ENCODE measurements at places on chromosomes 1 and 21. TPM values are rescaled to one million over a fixed set of nuclear protein-coding genes. Genes with fewer than 3 reads are reported as not detected.

DENND1B gene
- 12.6 TPM for total RNA-seq

IFI44 gene
- 55.4 TPM for total RNA-seq

RXRG gene
- total RNA-seq: 0.16 TPM

OR2T35 gene
- not detected for total RNA-seq

MATN1 gene
- 0.43 TPM for total RNA-seq

FOXD2 gene
- 0.07 TPM for total RNA-seq

GRCh38 chr1:155329980-155330598 lies 9.4 kb downstream of the RUSC1 start:
- H3K4me3 ChIP-seq: no peak overlapping the region
- no peak overlapping the region for H3K27ac ChIP-seq
- no peak for DNase-seq
- peaks cover 19% of the 10 kb centered on the region for H3K36me3 ChIP-seq

- peaks cover 3% of the 10 kb centered on the region for H3K36me3 ChIP-seq
- no peaks in the 10 kb centered on the region for H3K27me3 ChIP-seq
- peak; percentile 84 for DNase-seq
- H3K4me1 ChIP-seq: peaks cover 12% of the 10 kb centered on the region
These were observed 41.5 kb downstream of the UBE4B start for GRCh38 chr1:10074059-10074851.

- no peak within 1 kb of the TSS for H3K4me3 ChIP-seq
- H3K27ac ChIP-seq: no peak within 1 kb of the TSS
- no peak for DNase-seq
- peaks cover 45% of the 10 kb centered on the region for H3K27me3 ChIP-seq
These were observed at the start of gene ZNF648 for GRCh38 chr1:182061594-182061993. ZNF648 (minus strand) TSS chr1:182061712; CDS start chr1:182058010, 3,702 bp downstream.

- no peaks in the 10 kb centered on the region for H3K36me3 ChIP-seq
- no peak for DNase-seq
These were observed 64.9 kb downstream of the LMO4 start for GRCh38 chr1:87393445-87394085.

DNA sequence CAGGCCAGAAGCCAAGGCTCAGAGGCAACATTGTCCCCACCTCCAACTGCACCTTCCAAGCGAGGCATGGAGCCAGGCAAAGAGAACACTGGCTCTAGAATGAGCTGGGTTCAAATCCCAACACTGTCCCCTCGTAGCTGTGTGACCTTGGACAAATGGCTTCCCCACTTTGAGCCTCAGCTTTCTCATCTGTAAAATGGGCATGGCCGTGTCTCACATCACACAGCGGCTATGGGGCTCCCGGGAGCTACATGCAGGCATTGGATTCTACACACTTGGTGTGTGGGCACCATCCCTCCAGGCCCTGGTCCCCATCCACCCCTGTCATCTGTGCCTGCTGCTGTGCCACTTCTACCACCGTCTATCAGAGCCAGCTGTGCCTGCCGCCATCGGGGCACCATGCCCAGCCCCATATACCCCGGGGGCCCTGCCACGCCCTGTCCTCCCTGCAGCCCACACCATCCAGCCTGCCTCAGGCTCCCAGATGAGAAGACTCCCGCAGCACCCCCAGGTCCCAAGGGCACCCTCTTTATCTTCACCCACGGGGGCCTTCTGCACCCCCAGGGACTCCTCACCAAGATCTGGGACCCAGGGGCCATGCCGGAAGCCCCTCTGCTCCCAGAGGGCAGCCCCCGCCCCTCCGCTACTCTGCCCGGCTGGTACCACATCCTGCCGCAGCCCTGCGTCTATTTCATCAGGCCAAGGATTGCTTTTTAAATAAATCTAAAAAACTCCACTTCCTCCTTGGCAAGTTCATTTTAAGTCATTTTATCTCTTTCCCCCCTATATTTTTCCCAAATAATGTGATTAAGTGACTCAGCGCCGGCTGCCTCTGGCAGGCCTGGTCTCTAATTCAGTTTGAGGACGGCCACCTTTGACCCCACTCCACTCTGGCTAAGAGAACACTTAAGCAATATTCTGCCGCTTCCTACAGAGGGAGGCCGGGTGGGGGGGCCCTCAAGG lies 107.8 kb upstream of the TARDBP start:
- H3K4me1 ChIP-seq: peaks cover 20% of the 10 kb centered on the region
- peak; percentile 36 for DNase-seq

GRCh38 chr1:85365851-85366250 lies 89.4 kb upstream of the BCL10 start:
- H3K4me3 ChIP-seq: no peak overlapping the region
- no peak overlapping the region for H3K27ac ChIP-seq
- no peaks in the 10 kb centered on the region for H3K36me3 ChIP-seq
- H3K27me3 ChIP-seq: peaks cover 4% of the 10 kb centered on the region

GRCh38 chr1:5562769-5563168 lies 429.5 kb downstream of the NPHP4 start:
- H3K4me3 ChIP-seq: no peak overlapping the region
- peaks cover 3% of the 10 kb centered on the region for H3K27me3 ChIP-seq
- H3K4me1 ChIP-seq: no peaks in the 10 kb centered on the region
- H3K36me3 ChIP-seq: no peaks in the 10 kb centered on the region
- no peak for DNase-seq

- no peak for DNase-seq
- no peaks in the 10 kb centered on the region for H3K27me3 ChIP-seq
- peaks cover 7% of the 10 kb centered on the region for H3K4me1 ChIP-seq
- no peak overlapping the region for H3K27ac ChIP-seq
- no peak overlapping the region for H3K4me3 ChIP-seq
These were observed 8.5 kb downstream of the ZBTB48 start for GRCh38 chr1:6588128-6588892.

DNA sequence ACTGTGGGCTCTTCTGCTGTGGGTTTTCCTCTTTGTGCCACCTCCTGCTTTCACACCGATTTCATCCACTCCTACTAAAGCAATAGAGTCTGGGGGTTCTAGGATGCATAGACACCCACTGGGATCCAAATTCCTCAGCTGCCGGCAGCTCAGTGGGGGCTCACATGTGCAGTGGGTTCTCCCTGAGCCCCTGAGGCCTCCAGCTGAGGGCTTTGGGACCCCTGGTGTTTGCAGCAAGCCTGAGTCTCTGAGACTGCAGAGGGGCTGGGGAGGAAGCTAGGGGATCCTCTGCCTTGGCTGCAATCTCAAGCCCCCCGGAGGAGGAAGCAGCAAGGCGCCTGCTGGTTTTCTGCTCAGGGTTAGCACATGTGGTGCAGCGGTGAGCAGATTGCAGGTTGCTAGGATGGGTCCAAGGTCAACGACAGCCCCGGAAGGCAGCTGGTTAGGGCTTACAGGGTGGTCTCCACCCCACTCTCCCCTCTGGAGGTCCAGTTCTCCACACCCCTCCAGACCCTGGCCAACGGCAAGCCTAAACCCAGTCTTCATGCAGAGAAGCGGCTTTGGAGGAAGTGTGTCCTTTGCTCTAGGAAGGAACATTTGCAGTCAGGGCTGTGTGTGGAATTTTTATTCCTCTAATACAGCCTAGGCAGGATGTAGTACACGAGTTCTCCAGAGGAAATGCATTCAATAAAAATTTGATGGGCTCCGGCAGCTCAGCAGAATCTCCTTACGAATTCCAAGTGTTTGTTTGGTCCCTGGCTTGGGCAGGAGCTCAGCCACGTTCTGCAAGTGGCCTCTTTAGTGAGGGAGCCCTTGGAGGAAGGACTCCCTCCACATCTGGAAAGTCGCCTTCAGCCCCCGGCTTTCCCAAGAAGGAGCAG lies 269.1 kb upstream of the VAMP3 start:
- H3K27me3 ChIP-seq: no peaks in the 10 kb centered on the region
- no peaks in the 10 kb centered on the region for H3K4me1 ChIP-seq
- H3K36me3 ChIP-seq: no peaks in the 10 kb centered on the region
- H3K27ac ChIP-seq: no peak overlapping the region

GRCh38 chr1:99965646-99966375 lies 4.0 kb upstream of the SLC35A3 start:
- H3K36me3 ChIP-seq: no peaks in the 10 kb centered on the region
- DNase-seq: no peak
- H3K27me3 ChIP-seq: no peaks in the 10 kb centered on the region
- H3K4me1 ChIP-seq: peaks cover 12% of the 10 kb centered on the region

DNA sequence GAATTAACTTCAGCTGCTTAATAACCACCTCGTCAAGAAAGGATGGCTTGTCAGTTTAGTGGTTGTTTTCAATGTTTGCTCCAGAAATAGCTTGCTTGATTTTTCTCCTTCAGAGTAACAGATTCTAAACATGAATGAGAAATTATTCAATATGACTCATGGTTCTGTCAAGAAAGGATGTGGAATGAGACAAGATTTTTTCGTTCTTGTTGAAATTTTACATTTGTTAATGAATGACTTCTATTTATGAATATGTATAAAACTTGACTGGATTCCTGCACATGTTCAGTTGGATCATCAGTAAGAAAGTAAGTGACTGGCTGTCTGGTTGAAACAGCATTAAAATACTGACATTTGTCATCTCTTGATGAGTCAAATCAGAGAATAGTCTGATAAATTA lies 38.3 kb downstream of the IFI44 start:
- H3K4me1 ChIP-seq: no peaks in the 10 kb centered on the region
- no peaks in the 10 kb centered on the region for H3K36me3 ChIP-seq
- no peak overlapping the region for H3K27ac ChIP-seq
- no peak for DNase-seq
- H3K27me3 ChIP-seq: peaks cover 10% of the 10 kb centered on the region
- no peak overlapping the region for H3K4me3 ChIP-seq

DNA sequence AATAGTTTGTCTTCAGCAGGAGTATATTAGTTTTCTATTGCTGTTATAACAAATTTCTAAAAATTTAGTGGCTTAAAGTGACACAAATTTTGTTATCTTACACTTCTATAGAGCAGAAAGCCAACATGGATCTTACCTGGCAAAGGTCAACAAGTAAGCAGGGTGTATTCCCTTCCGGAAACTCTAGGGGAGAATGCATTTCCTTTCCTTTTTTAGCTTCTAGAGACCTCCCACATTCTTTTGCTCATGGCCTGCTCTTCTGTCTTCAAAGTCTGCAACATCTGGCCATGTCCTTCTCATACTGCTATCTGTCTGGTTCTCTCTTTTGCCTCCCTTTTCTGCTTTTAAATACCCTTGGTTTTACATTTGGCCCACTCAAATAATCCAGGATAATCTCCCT lies 242.6 kb downstream of the ZNF648 start:
- no peak overlapping the region for H3K27ac ChIP-seq
- DNase-seq: no peak
- no peaks in the 10 kb centered on the region for H3K36me3 ChIP-seq
- no peaks in the 10 kb centered on the region for H3K4me1 ChIP-seq

DNA sequence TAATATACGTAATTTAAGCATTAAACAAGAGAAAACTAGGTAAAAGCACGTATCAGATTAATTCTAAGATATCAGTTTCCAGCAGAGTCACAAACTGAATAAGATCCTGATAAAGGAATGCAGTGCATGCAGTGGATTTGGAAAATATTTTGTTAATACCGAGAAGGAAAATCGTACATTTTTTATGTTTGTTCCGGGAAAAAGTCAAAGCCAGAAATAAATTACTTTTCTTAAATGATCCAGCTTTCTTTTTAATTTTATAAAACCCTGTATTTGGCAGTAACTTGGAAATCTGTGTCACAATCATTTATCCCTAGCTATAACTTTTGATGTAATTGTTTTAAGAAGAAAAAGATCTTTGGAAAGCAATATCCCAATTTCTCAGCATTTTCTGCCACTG lies 955 bp downstream of the PALMD start:
- no peaks in the 10 kb centered on the region for H3K36me3 ChIP-seq
- H3K27ac ChIP-seq: no peak overlapping the region
- peaks cover 15% of the 10 kb centered on the region for H3K27me3 ChIP-seq
- no peaks in the 10 kb centered on the region for H3K4me1 ChIP-seq
- DNase-seq: no peak

GRCh38 chr1:2353551-2354438 lies 37.6 kb downstream of the MORN1 start:
- no peaks in the 10 kb centered on the region for H3K36me3 ChIP-seq
- no peaks in the 10 kb centered on the region for H3K27me3 ChIP-seq
- no peak for DNase-seq
- H3K4me3 ChIP-seq: no peak overlapping the region
- no peak overlapping the region for H3K27ac ChIP-seq

DNA sequence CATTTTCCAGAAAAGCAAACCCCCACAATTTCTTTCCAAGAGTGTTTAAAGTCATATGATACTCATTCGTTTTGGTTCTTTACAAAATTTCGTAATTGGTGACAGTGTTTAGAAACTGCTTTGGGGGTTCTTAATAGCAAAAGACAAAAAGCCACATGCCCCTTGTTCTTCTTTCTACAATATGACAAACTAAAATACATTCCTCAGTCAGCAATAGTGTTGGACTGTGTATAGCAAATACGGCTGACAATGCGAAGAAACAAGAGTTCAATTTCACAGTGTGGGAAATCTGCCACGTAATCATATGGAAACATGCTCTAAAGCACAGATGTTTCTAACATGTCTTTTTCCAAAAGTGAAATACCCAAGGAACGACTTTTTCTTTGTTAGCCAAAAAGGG lies 7.6 kb upstream of the IFNAR1 start:
- no peak overlapping the region for H3K4me3 ChIP-seq
- DNase-seq: no peak
- H3K27ac ChIP-seq: no peak overlapping the region

- H3K36me3 ChIP-seq: no peaks in the 10 kb centered on the region
- H3K27ac ChIP-seq: peak overlapping the region; percentile 15
- H3K27me3 ChIP-seq: no peaks in the 10 kb centered on the region
- peaks cover 53% of the 10 kb centered on the region for H3K4me1 ChIP-seq
These were observed 14.8 kb downstream of the PSEN2 start for GRCh38 chr1:226884966-226885820.

GRCh38 chr1:1132042-1132950 lies 16.4 kb upstream of the C1orf159 start:
- H3K4me1 ChIP-seq: peaks cover under 1% of the 10 kb centered on the region
- H3K27me3 ChIP-seq: no peaks in the 10 kb centered on the region
- no peaks in the 10 kb centered on the region for H3K36me3 ChIP-seq
- no peak for DNase-seq
- no peak overlapping the region for H3K4me3 ChIP-seq

- no peaks in the 10 kb centered on the region for H3K27me3 ChIP-seq
- peaks cover 40% of the 10 kb centered on the region for H3K4me1 ChIP-seq
- no peak for DNase-seq
- no peak overlapping the region for H3K4me3 ChIP-seq
These were observed 44.6 kb downstream of the TOR3A start for GRCh38 chr1:179126338-179127060.

- H3K27ac ChIP-seq: peak overlapping the region; percentile 96
- DNase-seq: no peak
- peaks cover 74% of the 10 kb centered on the region for H3K4me1 ChIP-seq
- H3K27me3 ChIP-seq: no peaks in the 10 kb centered on the region
- H3K4me3 ChIP-seq: peak overlapping the region; percentile 60
- H3K36me3 ChIP-seq: peaks cover 84% of the 10 kb centered on the region
These were observed 3.6 kb upstream of the NUP210L start for GRCh38 chr1:154158307-154159125.

DNA sequence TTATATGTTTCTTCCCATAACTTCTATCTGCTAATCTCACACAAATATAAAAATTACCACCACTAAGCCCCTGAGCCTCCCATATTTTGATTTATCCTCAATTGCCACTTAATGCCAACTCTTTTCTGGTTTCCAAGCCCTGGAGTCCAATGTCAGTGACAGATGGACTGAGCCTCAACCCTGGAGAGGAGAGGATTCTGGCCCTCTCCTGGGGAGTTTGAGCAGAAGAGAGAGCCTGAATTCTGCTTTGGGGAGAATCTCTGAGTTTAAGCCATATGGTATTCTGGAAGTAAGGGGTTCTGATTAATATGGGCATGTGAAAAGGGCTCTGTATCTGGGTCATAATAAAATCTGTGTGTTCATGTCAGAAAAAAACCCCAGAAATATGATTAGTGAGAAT lies 8.5 kb downstream of the CADM3 start:
- no peaks in the 10 kb centered on the region for H3K4me1 ChIP-seq
- H3K27me3 ChIP-seq: peaks cover 36% of the 10 kb centered on the region
- DNase-seq: no peak
- H3K27ac ChIP-seq: no peak overlapping the region
- no peaks in the 10 kb centered on the region for H3K36me3 ChIP-seq
- no peak overlapping the region for H3K4me3 ChIP-seq

All from activated CD4-positive, alpha-beta T cell treated with anti-CD3 and anti-CD28 coated beads for 36 hours (primary cell).